ENCODE measurements at places on chromosomes 6 and 20. TPM values are rescaled to one million over a fixed set of nuclear protein-coding genes. Genes with fewer than 3 reads are reported as not detected.

DNA sequence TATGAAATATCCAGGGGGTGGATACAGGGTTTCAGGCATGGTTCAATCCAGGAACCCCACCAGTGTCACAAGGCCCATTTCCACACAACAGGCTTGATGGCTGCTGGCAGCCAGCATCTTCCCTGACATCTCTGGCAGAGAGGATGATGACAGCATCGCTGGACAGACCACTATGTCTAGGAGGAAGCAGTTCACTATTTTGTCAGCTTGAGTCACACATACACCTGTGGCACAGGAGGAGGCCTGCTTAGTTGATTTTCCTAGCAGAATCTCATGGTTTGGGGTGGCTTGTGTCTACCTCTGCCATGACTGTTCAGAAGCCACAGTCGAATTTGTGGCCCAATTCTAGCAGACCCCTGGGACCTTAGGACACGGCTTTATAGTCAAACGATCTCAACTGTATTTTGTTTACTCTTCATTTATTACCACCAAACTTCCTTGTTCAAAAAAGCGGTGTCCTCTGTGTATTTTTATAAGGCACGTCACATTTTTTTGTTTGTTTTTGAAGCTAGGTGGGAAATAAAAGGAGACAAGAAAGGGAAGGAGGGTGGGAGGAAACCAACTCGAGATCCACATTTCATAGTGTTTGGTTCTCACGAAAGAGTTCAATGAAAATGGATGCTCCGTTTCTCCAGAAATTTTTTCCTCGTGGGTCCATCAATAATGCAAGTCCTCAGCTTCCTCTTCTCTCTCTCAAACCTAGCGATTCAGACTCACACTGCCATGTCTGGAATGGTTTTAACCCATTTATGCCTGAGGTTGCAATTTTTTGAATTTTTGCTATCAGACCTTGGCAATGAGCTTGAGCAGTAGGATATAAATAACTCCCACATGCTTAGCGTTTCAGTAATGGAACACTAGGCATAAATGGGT lies 94.4 kb downstream of the TOX2 start:
- DNase-seq, result peak; percentile 14

DNA sequence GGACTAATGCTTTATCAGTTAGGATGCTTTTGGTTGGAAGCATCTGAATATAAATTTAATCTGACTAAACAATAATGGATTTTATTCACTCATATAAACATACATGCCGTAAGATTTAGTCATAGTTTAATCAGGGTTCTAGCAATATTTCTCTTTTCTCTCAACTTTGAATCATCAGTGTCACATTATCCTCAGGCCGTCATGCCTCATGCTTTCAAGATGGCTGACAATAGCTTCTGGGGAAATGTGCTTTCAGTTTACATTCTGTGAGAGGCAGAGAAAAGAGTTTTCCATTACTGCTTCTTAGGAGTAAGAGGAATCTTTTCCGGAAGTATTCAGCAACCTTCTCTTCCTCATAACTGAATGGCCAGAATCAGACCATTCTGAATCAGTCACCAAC lies 162.2 kb downstream of the GJA1 start:
- no peak for DNase-seq

The DEFB129 gene
- total RNA-seq, result not detected

The LY6G6D gene
- not detected for total RNA-seq

GRCh38 chr6:109039795-109040194 lies 54.9 kb downstream of the SESN1 start:
- no peak for DNase-seq

- no peak for DNase-seq
Measured at GRCh38 chr6:119116712-119117281, 38.3 kb upstream of the FAM184A start.

The LST1 gene
- total RNA-seq, result 0.73 TPM

DNA sequence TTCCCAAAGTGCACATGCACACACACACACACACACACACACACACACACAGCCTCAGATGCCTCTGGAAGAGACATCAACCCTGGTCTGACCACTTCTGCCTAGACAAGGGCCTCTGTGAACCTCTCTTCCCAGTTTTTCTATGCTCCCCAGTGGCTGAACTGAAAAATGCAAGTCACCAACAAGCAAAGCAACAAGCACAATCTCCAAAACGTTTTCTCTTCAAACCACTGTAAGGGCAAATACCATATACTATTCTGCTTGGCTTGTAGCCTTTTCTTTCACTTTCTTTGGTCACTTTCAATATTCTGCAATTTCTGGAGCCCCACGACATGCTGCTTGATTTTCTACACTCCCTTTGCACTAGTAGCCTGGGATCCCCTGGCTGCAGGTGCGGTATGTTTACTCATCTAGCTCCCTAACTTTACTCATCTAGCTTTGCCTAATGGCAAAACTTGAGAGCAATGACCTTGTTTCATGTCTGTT lies 121.4 kb upstream of the DST start:
- no peak for DNase-seq

- no peak for DNase-seq
Measured at GRCh38 chr20:52129611-52130010, 62.0 kb downstream of the ZFP64 start.

The SLC44A4 gene
- total RNA-seq, result not detected

- no peak for DNase-seq
Measured at GRCh38 chr20:23309781-23310180, 40.8 kb upstream of the NXT1 start.

GRCh38 chr6:71745525-71745924 lies 140.8 kb upstream of the RIMS1 start:
- no peak for DNase-seq

The TP53INP2 gene
- total RNA-seq, result 5.6 TPM

The SAMD3 gene
- 26.0 TPM for total RNA-seq

GRCh38 chr6:168209420-168209819 lies 110.2 kb downstream of the DACT2 start:
- DNase-seq, result no peak

GRCh38 chr20:15992564-15992963 lies 580.7 kb downstream of the KIF16B start:
- no peak for DNase-seq

DNA sequence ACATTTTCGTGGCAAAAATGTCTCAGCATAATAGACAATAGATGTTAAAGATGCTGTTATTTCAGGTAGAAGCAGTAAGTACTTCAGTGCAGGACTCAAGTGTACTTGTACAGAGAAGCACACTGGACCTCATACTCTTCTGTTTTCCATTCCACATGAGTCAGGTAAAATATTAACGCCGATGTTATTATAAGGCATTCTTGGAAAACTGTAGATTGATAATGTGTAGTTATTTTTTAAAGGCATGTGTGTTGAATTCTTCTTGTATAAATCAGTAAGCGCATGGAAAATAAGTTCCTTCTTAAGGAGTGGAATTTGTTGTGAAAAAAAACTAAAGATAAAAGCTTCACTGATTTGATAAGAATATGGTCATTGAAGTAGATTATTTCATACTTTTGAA lies 45.8 kb downstream of the DOP1A start:
- no peak for DNase-seq

DNA sequence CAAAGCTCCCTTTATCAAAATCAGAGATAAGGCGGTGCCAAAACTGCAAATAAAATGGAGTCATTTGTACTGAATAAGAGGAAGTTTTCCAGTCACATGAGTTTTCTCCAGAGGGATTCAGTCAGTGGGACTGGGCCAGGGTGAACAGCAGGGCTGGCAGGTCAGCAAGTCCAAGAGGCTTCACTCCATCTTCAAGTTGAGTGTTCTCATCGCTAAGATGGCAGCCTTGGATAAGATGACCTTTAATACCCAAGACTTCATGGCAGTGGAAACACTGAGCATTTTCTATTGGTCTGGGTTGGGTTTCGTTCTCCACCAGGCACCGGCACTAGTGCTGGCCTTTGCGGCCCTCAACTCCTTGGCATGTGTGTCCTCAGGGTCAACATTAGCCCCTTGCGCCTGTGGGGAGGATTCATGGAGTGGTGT lies 29.3 kb upstream of the IGF2R start:
- no peak for DNase-seq

All from cerebellum (tissue), 4 donors.